ENCODE measurements at places on chromosomes 16 and 17.

DNA sequence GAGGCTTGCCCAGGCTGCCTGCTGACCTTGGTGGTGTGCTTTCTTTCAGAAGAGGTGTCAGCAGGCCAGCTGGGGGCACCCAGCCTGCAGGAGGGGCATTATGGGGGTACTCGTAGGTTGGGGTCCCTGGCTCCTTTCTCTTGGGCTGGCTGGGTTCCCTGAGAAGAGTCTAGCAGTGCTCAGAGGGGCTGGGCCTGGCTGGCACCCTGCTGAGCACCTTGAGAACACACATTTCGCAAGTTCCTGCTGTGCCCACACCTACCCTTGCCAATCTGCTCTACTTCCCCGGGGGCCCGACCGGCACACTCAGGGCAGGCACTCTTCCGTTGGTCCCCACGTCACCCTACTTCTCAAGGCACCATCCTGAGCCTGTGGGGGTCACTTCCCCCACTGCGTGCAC lies 5.1 kb downstream of the CEMP1 start:
- DNase-seq = no peak

DNA sequence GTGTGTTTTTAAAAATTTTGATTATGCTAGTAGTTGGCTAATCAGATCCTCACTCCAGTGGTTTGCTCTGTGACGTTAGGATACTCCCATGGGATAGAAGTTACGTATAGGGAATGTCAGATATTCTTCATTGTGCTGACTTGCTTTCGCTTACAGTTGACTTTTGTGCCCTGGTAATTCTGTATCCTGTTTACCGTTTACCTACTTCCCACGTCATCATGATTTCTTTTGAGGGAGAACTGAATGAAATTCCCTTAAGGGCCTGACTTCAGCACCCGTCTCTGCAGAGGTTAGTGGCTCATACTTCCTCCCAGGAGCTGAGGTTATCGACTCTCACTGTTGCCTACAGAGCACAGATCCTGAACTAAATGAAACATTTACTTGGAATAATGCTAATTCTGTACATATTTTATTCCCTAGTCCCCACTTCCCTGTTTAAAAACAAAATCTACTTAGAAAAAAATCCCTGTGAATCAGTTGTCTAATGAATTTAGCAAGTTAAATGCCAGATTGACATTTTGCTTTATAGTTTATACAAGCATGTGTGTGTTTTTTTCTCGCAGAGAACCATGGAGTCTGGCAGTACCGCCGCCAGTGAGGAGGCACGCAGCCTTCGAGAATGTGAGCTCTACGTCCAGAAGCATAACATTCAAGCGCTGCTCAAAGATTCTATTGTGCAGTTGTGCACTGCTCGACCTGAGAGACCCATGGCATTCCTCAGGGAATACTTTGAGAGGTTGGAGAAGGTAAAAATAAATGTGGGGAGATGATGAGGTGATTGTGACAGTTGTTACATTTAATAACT lies 2.8 kb downstream of the PRKAR1A start:
- DNase-seq = no peak

- no peak for DNase-seq
Measured at GRCh38 chr17:63113167-63113566, 147.1 kb downstream of the TANC2 start.

DNA sequence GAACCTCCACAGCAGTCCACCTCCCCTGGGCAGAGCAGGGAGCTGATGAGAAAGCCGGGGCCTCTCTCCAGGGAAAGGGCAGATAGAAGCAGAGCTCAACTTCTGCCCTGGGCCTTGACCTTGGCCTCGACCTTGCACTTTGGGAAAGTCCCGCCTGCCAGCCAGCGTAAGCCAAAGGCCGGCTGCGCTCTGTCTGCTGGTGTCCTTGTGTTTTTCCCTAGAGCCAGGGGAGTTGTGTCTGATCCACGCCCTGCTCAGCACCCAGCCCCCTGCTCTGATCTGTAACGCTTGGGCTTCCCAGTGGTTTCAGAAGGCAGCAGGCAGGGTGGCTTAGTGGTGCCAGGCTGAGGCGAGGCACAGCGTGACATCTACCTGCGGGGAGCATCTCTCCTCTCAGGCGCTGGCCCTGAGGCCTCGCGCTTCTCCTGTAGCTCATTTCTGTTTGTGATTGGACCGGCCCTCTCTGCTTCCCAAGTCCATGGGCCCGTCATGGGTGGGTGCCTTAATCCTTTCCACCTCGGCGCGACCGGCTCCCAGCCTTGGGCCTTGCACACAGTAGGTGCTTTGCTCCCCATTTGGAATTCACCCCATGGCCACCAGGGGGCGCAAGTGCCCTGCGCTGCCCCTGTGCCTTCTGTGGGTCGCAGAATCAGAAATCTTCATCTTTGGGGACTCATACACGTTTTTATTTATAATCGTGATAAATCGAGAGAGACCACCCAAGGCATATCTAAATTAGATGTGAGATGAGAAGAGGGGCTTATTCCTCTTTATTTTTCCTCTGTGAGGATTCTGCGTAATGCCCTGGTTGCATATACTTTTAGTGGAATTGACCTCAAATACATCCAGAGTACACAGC lies 24.2 kb downstream of the SGSH start:
- no peak for DNase-seq

DNA sequence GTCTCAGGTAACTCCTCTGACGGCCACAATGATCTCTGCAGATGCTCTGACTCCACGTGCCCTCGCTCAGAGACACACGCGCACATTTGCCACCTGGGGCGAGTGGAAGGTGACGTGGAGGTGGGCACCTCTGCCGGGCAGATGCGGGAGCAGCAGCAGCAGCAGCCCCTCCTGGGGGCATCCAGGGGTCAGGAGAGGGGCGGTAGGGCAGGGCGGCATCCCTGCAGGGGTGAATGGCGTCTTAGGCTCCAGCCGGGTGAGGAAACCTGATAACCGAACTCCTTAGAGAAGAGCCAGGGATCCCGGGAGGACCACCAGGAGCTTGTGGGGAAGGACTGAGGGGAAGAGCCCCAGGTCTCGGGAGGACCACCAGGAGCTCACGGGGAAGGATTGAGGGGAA lies 34.6 kb upstream of the CDH15 start:
- DNase-seq = no peak

GRCh38 chr16:49632795-49633184 lies 223.1 kb downstream of the ZNF423 start:
- no peak for DNase-seq

All from GM12864 (cell line).